NB4 (cell line): ENCODE measurements at places on chromosomes 12 and 14.

- no peak for DNase-seq
These were observed 1.9 kb upstream of the ATP5MC2 start for GRCh38 chr12:53677800-53678148.

GRCh38 chr12:2301531-2302461 is 249.0 kb downstream of the CACNA1C start:
- no peak for DNase-seq

GRCh38 chr12:57519796-57520052 is 590 bp downstream of the DDIT3 start:
- no peak for DNase-seq

DNA sequence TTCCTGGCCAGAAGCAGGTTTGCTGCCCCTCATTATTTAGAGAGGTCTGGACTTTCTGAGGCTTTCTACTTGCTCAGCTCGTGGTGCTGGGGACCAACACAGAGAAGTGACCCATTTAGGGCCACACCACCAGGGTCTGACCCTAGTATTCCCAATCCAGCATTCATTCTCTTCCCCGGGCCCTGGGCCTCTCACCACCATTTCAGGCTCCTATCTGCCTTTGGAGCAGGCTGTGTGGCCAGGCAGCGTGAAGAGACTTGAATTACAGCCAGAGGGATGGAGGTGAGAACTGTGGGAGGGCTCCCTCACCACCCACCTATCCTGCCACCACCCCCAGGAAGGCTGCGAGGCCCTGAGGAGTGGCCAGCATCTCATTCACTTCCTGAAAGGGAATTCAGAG is 24.6 kb downstream of the FAM222A start:
- no peak for DNase-seq

DNA sequence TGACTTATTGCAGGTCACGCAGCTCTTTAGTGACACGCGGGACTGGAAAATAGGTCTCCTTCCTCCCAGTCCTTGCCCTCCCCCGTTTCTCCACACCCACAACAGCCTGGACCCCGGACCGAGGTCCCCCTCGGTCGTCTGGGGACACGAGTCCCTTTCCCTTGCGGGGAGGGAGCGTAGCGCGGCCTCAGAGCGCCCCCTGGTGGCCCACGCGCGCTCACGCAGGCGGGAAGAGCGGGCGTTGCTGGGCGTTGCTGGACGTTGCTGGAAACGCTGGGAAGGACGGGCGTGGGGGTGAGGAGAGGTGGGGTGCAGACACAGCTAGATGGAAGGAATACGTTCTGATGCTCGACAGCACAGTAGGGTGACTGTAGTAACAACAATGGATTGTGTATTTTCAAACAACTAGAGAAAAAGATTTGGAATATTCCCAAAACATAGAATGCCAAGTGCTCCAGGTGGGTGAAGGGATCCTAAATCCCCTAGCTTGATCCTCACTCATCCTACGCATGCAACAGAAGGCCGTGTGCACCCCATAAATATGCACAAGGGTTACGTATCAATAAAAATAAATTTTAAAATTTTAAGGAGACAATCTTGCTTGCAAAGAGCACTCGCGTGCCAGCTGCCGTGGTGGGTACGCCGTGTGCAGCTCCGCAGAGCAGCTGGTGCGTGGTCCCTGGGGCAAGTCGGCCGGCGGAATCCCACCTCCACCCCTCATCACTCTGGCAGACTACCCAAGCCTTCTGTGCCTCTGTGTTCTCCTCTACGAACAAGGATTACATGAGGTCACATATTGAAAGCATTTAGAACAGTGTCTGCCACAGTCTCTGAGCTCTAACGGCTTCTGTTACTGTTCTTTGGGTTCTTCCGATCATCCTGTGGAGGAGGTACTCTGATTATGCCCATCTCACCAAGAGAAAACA is 87.4 kb downstream of the B4GALNT3 start:
- peak; percentile 75 for DNase-seq

DNA sequence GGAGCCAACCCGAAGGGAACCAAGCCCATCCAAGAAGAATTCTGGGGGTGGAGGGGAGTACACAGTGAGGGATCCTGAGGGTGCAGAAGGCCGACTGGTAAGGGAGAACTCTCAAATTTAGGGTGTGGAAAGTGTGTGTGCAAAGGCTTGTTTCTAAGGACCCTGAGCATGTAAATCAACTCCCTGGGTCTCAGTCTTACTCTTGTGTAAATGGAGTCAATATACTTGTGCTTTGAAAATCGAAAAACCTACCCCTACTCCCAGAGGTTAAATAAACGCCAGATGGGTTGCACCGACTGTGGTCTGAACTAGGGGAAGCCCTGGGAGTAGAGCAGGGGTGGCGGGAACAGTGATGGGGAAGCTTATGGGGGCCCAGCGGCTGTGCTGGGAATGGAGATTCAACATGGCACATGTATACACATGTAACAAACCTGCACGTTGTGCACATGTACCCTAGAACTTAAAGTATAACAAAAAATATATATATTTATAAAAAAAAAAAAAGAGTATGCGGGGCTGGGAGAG is 6.0 kb downstream of the B4GALNT1 start:
- DNase-seq = no peak

- DNase-seq = no peak
These were observed 28.5 kb downstream of the PIWIL1 start for GRCh38 chr12:130366159-130366558.

GRCh38 chr12:102543494-102544485 is 63.4 kb upstream of the IGF1 start:
- peak; percentile 15 for DNase-seq

GRCh38 chr12:18837025-18837424 is 99.1 kb downstream of the CAPZA3 start:
- no peak for DNase-seq
